ENCODE measurements at places on chromosomes 3 and 15.

GRCh38 chr3:16508591-16508995, 4.9 kb downstream of the RFTN1 start:
- no peak for DNase-seq

DNA sequence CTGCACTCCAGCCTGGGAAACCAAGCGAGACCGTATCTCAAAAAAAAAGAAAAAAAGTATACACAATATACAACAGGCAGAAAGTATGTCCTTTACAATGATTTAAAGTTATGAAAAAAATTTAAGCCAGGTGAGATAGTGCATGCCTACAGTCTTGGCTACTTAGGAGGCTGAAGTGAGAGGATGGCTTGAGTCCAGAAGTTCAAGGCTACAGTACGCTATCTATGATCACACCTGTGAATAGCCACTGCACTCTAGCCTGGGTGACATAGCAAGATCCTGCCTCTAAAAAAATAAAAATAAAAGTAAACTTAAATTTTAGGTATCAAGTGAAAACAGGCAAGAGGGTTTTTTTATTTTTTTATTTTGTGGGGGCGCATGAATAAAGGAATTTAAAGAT, 3.1 kb upstream of the KNSTRN start:
- DNase-seq = no peak

DNA sequence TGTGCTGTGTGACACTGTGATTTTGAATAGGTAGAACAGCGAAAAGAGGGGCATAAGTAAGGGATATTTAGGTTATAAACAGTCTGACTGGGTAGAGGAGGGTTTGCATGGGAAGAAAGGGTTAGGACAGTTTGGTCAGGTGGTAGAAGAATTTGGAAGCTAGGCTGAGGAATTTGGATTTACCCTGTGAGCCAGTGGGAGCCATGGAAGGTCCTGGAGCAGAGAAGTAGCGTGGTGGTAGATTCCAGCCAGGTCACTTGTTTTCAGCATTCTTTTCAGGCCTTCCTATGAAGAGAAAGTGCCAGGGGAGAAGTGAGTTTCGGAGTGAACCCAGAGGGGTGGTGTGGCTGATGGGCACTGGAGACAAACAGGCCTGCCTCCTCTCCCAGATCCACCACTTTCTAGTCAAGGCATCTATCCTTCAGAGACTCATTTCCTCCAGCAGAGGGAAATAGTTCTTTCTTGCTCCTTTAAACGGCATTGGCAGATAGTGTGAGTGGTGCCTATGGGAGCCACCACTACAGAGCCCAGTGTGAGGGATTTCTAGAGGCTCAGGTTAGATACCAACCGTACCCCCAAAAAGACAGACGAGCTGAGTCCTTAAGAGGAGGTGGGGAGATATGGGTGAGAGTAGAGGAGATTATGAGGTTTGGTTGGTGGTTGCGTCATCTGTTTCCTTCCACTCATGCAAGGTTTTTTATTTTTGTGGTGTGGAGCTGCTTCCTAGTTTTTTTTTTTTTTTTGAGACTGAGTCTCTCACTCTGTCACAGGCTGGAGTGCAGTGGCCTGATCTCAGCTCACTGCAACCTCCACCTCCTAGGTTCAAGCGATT, 21.2 kb downstream of the PXK start:
- DNase-seq = no peak

- no peak for DNase-seq
These were observed 671 bp upstream of the SEMA3B start for GRCh38 chr3:50268276-50268675.

GRCh38 chr15:26449291-26449690, 323.6 kb downstream of the GABRB3 start:
- no peak for DNase-seq

DNA sequence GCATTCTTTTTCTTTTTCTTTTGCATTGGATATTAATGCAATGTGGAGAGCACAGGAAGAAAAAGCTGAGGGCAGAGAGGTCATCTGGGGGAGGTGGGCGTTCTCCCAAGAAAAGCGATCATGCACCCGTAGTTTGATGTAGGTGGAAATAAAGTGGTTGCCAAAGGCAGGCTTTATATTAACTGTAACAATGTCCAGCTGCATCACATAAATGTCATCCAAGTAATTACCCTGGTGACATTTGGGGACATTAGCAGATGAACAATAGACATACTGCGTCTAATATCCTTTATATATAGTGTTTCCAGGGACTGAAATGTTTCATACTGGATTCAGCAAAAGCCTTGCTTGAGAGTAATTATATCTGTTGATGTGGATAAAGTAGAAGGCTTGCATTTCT, 135.5 kb downstream of the CNTN6 start:
- DNase-seq = no peak

- no peak for DNase-seq
These were observed 9.3 kb upstream of the NR2E3 start for GRCh38 chr15:71800835-71801745.

DNA sequence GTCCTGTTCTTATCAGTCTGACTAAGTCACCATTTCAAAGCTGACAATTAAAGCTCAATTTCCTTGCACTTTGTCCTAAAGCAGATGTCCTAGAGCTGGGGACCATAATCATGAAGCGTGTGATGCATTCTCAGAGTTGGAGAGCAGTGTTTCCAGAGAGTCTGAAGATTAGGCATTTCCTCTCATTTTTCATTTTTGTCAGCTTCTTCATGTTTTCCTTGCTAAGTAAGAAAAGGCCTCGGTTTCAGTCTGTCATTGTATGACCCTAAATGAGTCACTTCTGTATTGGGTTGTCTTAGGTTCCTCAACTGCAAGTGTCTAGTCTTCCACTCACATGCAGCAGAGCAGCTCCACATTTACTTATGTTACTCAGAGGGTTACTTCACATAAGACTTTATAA, 257.2 kb upstream of the TPRG1 start:
- no peak for DNase-seq

- no peak for DNase-seq
These were observed 88.9 kb downstream of the SUCNR1 start for GRCh38 chr3:151962352-151962751.

- no peak for DNase-seq
These were observed 575.7 kb upstream of the ZNF717 start for GRCh38 chr3:76361010-76361409.

- no peak for DNase-seq
These were observed 104.3 kb downstream of the OXNAD1 start for GRCh38 chr3:16369276-16369675.

- DNase-seq = no peak
These were observed 155.4 kb downstream of the GOLGA6L6 start for GRCh38 chr15:20386198-20386597.

- no peak for DNase-seq
These were observed 721 bp downstream of the MYEF2 start for GRCh38 chr15:48177383-48177765.

DNA sequence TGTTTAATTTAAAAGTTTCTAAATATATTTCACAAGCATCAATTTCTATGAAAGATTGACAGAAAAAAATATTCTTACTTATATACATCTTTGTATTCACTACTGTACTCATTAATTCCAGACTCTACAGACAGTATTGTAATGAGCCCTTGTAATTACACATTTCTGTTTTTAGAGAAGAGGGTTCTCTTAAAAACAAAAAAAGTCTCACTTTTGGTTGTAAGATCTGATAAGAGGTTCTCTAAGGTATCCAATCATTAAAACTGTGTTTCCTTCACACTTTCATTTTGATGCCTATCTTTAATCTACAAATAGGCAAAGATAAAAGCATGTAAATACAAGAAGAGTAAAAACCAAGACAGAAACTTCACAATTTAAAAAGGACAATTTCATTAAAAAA, 75.6 kb downstream of the FBXL22 start:
- no peak for DNase-seq

DNA sequence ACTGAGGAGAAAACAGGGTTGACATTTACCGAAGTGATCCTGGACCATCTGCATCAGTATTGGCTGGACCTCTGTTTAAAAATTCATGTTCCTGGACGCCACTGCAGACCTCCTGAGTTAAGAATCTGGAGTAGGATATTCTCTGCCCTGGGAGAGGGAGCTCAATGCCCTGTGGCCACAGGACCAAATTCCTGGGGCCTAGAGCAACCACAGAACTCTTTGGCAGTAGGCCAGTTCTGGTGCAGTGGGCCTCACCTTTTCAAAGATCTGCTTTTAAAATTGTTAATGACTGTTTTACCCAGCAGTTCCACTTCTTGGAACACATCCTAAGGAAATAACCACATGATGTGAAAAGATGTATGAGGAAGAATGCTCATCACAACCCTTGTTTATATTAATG, 133.3 kb upstream of the ADPGK start:
- no peak for DNase-seq

GRCh38 chr15:101538177-101538576, 48.7 kb upstream of the PCSK6 start:
- DNase-seq = no peak

- DNase-seq = no peak
These were observed 19.0 kb downstream of the SPATA12 start for GRCh38 chr3:57079474-57079831.

DNA sequence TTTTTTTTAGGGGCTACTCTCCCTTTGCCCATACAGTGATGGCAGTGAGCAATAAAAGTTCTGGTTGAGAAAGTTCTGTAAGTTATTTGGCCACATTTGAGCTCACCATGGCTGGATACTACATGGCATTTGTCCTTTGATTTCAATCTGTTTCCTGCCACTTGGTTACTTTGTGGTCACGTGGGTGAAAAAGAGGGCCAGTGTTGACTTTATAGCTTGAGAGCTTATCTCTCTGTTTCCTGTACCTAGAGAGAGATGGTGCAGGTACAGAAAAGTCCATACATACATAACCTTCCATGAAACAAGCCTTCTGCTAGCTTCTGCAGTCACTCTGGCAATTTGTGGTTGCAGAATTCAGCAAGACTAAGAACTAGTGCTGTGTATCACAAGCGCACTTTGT, 23.4 kb upstream of the MECOM start:
- no peak for DNase-seq

DNA sequence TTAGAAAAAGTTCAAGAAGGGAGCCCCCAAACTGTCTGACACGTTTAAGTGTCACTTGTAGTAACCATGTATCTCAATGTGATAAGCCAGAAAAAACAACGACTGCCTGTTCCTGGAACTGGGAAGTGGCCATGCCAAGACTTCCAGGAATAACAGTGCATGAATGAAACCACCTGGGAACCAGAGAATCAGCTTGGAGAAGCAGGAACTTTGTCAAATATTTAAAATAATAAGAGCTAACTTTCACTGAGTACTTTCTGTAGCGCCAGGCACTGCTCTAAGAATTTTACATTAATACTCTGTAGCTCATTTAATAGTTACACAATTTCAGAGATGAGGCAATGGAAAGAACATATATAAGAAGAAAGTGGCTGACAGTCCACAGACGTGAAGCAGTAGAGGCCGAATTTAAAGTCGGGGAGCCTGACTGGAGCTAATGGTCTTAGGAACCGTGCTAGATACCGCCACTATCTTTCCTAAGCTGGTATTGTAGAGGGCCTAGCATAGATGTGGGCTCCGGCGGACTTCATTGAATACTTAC, 876 bp downstream of the PLSCR1 start:
- DNase-seq = no peak

DNA sequence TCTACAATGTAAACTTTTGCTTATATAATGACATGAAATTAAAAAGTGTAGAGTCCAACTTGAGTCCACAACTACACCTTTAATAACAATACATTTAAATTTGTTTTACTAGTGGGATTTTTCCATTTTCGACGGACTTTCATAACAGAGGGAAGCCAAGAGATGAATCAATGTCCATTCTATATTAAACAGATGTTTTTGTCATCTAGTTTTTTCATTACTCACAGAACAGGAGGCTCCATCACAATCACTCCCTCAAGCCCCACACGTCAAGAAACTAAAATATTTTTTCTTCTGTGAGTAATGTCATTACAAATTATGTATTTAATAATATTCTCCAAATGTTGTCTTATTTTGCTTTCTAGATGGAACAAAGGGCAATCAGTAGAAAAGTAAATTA, 932.9 kb downstream of the ROBO1 start:
- DNase-seq = no peak

DNA sequence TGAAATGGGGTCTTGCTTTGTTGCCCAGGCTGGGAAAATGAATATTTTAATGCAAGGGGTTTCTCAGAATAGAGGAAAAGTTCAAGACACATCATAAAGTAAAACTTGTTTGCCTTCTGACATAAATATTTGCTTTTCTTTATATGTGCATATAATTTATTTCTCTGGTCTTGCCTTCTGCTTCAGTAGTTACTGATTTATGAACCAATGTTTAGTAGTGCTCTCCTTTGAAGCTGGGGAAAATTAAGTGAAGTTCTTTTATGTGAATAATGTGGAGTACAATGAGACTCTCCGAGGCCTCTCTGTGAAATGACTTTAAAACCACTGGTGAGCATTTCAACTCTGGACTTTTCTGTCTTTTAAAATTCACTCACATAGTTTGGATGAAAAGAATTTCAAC, 55.6 kb downstream of the MAGI1 start:
- DNase-seq = no peak
